ENCODE measurements at places on chromosomes 3 and 15. TPM values are rescaled to one million over a fixed set of nuclear protein-coding genes. Genes with fewer than 3 reads are reported as not detected.

Gene C3orf80
- 1.8 TPM for total RNA-seq

Gene TMEM158
- total RNA-seq = 19.7 TPM

Gene AHSG
- total RNA-seq = not detected

Gene DNAJA4
- not detected for total RNA-seq

Gene GPX1
- 283 TPM for total RNA-seq

Gene FBXO22
- 90.5 TPM for total RNA-seq

All from A549 treated with ZK216348 at 1 μM for 4 hours (cell line).